ENCODE measurements at places on chromosomes 7 and 10.

GRCh38 chr10:71812016-71812912, 38.8 kb downstream of the PSAP start:
- DNase-seq: peak; percentile 88

DNA sequence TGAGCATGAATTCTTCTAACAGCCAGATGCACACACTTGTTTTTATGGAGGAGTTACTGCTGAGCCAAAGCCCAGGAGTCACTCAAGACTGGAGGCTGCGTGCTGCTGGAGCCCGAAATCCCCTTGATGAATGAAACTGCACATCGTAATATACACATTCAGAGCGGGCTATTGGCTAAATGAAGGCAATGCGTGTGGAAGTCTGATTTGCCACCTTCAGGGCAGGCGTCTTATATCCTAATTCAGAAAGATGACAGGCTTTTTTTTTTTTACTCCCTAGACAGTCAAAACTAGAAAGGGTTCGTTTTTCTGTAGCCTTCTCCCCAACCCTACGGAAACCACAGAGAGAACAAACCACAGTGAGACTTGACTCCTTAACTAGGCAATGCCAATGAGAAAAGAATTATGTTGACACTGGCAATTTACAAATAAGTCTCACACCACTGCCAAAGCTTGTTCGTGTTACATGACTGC, 227.2 kb upstream of the KLF14 start:
- peak; percentile 71 for DNase-seq

GRCh38 chr7:90250601-90251303, 5.8 kb downstream of the CFAP69 start:
- DNase-seq: no peak

GRCh38 chr7:29955799-29956486, 33.7 kb downstream of the SCRN1 start:
- no peak for DNase-seq

DNA sequence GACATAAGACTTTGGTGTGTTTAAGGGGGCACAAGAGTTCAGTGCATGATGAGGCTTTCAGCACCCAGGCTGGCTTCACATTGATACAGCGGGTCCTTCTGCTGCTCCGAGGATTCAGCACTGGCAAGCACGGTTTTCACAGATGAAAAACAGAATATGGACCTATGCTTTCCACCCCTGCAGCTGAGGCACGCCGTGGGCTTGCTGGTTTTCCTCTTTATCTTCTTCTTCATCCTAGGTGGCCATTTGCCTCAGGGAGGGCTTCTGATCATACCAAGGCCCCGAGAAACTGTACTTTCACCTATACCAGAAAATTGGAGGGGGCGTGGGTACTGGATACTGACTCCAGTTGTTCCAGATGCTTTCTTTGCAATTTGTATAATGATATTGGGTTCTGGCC, 277.1 kb upstream of the ZNF32 start:
- no peak for DNase-seq

- DNase-seq: no peak
These were observed 233.1 kb upstream of the KLF6 start for GRCh38 chr10:4018054-4018511.

All from stimulated activated CD4-positive, alpha-beta T cell treated with anti-CD3 and anti-CD28 coated beads, Interleukin-2, amount 100 ng/mL, for 24 hours (primary cell).